GM18507 (cell line): ENCODE measurements at places on chromosomes 1 and 21.
A peak's percentile ranks its signal among the peaks of the same experiment; 100 is the strongest.

- no peak for DNase-seq
Measured at GRCh38 chr1:25728301-25728935, 71.6 kb upstream of the SELENON start.

GRCh38 chr1:22341791-22342605, 109.7 kb upstream of the ZBTB40 start:
- DNase-seq, result no peak

DNA sequence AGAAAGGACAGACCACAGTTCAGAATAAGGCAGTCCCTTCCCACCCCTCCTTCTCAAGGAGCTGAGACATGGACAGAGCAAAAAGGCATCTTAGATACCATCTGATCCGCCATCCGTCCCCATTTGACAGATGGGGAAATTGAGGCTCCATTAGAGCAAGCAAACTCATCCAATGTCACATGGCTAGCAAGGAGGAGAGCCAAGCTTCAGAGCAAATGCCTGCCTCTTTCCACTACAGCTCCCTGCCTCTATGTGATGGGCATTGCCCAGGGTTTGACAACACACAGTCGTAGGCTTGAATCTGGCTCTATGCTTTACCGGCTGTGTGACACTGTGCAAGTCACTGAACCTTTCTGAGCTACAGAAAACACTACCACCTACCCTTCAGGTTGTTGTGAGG, 3.9 kb downstream of the SLC30A2 start:
- no peak for DNase-seq

GRCh38 chr1:154198756-154199562, 7.1 kb upstream of the TPM3 start:
- DNase-seq, result no peak

DNA sequence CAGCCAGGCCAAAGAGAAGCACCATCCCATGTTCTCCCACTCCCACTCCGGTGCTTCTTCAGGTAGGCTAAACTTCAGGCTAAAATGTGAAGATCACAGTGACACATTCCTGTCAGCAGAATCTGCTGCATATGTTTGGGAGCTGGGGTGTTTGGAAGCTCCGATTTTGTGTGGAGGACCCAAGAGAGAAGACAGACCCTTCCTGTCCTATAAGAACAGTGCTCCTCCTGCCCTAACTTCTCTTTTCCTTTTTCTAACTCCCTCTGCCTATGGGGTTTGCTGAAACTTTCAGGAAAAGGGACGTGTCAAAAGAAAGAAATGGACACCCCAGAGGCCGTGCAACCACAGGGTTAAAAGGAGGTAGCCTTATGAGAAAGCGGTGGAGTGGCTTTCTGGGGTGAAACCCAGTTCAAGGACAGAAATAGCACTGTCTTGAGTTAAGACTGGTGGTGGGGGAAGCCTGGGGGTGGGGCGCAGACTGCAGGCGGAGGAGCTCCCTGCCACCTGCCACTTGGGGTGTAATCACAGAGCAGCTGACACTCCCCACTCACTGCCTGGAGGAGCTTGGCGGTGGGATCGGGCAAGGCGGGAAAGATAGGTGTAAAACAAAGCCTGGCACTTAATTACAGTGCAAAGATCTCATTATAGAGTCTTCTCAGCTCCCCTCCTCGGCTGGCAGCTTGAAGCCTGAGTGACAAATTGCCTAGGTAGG, 645 bp upstream of the TLR5 start:
- peak; percentile 35 for DNase-seq

DNA sequence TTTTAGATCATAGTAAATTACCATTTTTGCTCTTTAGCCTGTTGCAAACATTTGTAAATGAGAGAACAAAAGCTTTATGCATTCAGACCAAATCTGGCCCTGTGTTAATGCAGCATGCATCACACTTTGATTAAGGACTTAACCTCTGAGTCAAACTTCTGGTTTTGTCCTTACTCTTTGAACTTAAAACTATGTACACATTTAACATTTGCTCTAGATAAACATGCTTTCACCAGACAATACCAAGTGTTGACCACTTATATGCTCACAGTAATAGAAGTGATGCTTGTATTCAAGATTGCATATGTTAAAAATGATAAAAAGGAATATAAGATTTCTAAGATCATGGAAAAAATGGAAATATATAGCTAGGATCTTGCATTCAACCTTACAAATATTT, 1095.3 kb downstream of the ADGRL2 start:
- DNase-seq, result no peak

GRCh38 chr1:181013144-181013543, 9.5 kb downstream of the STX6 start:
- no peak for DNase-seq

DNA sequence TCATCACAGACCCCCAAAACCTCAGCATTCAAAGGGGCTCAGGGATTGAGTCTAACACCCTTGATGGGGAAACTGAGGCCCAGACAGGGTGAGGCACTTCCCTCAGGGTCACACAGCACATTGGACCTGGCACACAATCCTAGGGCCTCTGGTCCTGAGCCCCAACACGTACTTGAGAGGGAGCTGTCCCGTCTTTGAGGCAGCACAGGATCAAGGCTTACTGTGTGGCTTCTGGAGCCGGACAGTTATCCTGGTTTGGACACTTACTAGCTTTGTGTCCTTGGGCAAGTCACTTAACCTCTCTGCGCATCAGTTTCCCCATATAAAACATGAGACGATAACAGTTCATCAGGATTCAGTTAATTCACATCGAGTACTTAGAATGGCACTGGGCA, 26.5 kb downstream of the RUNX3 start:
- no peak for DNase-seq

DNA sequence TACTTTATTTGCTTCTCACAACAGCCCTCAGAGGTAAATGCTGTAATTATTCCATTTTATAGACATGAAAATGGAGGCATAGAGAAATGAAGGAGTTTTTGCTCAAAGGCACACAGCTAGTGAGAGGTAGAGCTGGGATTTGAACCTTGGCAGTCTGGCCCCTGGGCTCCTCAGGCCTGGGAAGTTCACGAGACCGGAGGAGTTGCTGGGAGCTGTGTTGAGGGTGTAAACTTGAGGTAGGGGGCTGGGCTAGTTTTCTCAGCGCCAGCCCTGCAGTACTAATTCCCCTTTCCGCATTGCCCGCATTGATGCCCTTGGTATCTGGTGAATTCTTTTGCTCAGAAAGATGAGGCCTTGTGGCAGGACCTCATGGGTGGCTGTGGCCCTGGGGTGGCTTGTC, 73.3 kb downstream of the PTPRU start:
- no peak for DNase-seq

GRCh38 chr1:41485605-41486004, 1.1 kb upstream of the EDN2 start:
- DNase-seq, result no peak

DNA sequence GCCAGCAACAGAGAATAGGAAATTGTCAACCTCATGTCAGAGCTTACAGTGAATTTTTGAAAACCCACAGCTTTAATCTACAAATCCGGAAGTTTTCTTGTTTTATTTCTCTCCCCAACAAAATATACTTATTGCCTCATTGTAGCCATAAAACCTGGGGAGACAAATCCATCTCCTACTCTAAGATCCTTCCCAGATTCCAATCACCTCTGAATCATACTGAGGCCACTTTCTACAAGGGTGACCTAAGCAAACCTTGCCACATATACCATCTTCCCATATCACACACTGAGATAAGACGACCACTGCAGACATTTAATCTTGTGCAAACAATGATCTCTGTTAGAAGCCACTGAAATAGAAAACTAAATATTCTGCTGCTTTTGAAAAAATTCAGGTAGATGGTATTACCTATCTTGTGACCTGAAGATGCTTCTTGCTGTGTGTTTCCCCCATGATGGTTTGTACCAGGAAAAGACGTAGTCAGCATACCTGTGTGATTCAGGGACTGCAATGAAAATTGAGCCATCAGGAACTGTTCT, 171.5 kb upstream of the DUSP10 start:
- DNase-seq, result no peak

- no peak for DNase-seq
Measured at GRCh38 chr21:44253832-44254710, 7.6 kb downstream of the DNMT3L start.

DNA sequence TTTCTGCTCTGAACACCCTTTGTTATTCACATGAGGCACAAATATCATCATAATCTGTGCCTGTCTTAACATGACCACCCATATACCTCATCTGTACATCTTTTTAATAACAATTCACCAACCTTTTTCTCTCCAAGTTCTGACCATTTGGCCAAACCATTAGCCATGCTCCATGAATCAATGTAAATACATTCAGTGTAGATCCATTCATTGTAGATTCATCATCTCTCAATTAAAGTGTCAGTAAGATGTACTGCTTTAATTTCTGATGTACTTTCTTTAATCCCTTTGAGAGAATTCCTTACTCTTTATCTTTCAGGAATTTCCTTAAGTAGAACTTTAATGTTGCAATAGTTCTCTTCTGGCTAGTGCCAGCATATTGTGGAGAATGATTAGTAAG, 126.2 kb upstream of the LRRC7 start:
- DNase-seq, result no peak

DNA sequence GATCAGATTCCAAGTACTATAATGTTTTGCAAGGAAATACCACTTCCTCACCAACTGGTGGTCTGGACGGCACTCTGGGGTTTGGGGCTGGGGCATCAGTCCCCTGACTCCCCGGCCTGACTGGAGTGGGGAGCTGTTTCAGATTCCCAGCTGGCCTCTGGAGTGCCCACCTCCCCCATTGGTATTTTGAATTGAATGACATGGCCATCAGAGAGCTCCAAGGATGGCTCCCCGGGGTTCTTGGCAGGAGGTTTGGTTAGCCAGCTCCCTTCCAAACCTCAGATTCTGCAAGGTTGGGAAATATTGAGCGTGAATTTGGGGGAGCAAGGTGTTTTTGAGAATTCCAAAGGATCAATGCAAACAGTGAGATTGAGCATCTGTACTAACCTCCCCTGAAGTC, 2.2 kb upstream of the INAVA start:
- DNase-seq, result no peak

- DNase-seq, result no peak
Measured at GRCh38 chr1:196078691-196079090, 529.5 kb downstream of the KCNT2 start.

DNA sequence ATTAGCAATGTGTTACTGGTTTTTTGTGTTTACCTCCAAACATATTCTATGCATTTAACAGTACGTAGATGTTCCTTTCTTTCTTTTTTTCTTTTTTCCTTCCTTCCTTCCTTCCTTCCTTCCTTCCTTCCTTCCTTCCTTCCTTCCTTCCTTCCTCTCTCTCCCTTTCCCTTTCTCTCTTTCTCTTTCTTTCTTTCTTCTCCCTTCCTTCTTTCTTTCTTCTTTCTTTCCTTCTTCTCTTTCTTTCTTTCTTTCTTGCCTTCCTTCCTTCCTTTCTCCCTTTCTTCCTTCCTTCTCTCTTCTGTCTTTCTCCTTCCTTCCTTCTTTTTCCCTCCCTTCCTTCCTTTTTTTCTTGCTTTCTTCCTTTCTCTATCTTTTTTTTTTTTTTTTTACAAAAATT, 46.2 kb upstream of the GNG12 start:
- no peak for DNase-seq

GRCh38 chr1:907611-908451, 15.9 kb upstream of the SAMD11 start:
- DNase-seq, result no peak

- no peak for DNase-seq
Measured at GRCh38 chr1:65278376-65279069, 30.8 kb upstream of the DNAJC6 start.

DNA sequence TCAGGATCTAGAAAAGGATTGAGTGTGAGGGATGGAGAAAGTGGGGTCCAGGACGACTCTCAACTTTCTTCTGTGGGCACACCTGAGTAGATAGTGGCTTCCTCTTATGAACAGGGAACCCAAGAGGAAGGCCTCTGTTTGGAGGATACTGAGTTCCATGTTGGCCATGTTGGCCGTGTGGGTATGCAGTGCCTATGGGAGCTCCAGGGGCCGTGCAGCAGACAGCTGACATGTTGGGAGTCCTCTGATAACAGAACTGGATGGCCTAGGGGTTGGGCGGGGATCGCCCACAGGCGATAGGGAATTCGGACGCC, 43.0 kb downstream of the TMEM53 start:
- DNase-seq, result no peak

- DNase-seq, result no peak
Measured at GRCh38 chr1:220876511-220877376, 2.5 kb upstream of the HLX start.

GRCh38 chr1:63453232-63453631, 69.8 kb downstream of the ITGB3BP start:
- DNase-seq, result no peak

- DNase-seq, result no peak
Measured at GRCh38 chr1:85654066-85654782, 54.0 kb downstream of the ZNHIT6 start.

DNA sequence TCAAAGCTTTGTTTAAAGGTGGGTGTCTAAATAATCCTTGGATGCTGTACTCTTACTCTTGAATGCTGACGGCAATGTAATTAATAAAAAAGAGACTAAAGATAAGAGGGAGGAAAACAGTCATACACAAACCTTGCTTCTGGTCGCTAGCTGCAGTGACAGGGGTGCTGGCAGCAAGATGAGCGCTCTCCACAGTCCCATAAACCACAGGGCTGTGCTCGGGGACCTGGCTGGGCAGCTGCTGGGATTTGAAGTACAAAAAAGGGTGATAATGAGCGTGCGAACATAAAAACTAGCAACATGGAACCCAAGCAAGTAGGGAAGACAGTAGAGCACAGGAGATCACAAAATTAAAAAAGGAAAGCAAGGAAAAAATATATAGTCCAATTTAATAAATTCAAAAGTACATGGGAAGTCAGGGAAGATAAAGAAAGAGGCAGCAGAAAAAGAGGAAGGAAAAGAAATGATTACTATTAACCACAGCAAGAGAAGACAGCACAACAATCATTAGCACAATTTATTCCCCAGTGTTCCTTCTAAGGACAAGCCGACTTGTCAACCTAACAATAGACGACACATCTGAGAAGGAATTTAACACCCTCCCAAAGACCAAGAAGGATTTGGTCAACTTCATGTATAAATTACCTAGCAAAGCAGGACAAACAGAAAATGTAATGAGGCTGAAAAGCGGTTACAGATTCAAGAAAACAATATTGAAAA, 162.9 kb upstream of the HP1BP3 start:
- DNase-seq, result no peak

GRCh38 chr21:36479415-36480402, at the start of gene CLDN14:
Gene CLDN14, minus strand, starts transcription at chr21:36480122. Its CDS starts 18,427 bp downstream, at chr21:36461695.
- no peak for DNase-seq

- DNase-seq, result no peak
Measured at GRCh38 chr1:112508278-112509004, at the start of gene WNT2B. Gene WNT2B, plus strand, starts transcription at chr1:112508965. Its CDS starts 298 bp downstream, at chr1:112509263.

- no peak for DNase-seq
Measured at GRCh38 chr1:234970401-234970730, 158.3 kb downstream of the TOMM20 start.

DNA sequence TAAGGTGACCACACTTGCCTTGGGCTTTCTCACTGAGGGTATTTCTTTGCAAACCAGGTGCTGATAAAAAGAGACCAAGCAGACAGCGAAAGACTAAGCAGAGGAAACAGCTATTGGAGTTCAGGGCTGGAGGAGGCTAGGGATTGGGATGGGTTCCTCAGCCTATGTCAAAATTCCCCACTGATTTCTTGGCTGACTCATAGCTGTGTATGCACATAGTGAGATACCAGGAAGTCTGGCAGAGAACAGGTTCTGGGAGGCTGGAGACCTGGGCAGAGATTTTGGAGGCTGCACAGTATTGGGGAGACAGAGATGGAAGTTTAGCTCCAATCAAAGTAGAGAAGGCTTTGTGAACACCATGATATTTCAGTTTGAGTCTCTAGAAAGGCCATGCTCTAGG, 25.3 kb downstream of the YARS1 start:
- no peak for DNase-seq

GRCh38 chr21:33418691-33419090, 15.5 kb downstream of the IFNGR2 start:
- DNase-seq, result no peak

- no peak for DNase-seq
Measured at GRCh38 chr1:7224644-7225043, 439.4 kb downstream of the CAMTA1 start.

- DNase-seq, result no peak
Measured at GRCh38 chr1:151158326-151158725, 1.9 kb downstream of the TNFAIP8L2 start.
